ENCODE measurements at places on chromosomes 11 and 22.

- DNase-seq, result no peak
Measured at GRCh38 chr22:36212901-36213300, 11.3 kb upstream of the APOL4 start.

DNA sequence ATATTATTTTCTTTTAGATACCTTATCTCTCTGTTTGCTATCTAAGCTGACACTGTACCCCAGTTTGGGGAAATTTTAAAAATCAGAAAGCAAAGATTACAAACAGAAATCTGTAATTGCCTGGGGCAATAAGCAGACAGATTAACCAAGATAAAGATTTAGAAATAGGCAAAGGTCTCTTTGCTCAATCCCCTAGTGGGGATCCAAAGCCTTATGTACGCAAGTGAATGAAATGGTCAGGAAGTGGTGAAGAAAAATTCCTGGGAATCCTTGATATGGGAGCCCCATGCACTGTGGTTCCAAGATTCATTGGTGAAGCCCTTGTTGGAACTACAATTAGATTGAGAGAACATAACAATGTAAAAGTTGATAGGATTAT lies 139.5 kb upstream of the GUCY1A2 start:
- no peak for DNase-seq

GRCh38 chr11:65791719-65792213 lies 4.9 kb downstream of the OVOL1 start:
- DNase-seq, result no peak

DNA sequence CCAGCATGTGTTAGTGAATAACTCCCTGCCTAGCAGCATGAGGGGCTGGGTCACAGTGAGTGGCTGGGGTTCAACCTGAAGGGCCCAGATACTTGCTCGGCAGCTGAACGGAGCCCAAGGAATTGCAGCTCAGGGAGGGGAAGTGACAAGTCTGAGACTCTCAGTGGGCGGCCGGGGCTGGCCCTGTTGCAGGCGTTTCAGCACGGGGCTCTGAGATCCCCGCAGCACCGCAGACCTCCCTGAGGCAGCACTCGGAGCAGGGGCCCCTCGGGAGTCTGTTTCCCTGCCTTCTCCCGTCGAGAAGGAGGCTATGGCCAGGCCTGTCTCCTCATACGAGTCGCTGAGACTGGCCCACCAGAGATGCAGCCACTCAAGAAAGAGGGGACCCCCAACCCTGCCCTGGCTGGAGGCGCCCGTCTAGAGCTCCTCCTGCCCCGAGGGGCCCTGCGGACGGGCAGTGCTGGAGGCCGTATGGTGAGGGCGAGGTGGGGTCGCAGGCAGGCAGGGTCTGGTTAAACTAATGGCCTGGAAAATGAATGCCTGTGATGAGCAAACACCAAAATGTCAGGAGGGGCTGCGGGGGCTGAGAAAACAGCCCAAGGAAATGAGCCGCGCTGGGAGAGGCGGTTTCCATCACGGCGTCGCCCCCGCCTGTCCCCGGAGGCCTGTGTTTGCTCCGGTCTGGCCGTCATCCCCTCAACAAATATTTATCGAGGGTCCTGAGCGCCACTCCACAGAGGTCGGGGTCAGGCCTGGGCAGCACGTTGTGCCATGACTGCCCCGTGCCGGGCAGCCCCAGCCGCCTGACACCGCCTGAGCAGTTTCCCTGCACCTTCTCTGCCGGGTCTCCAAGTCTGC lies 9.3 kb downstream of the TSSC4 start:
- DNase-seq, result no peak

DNA sequence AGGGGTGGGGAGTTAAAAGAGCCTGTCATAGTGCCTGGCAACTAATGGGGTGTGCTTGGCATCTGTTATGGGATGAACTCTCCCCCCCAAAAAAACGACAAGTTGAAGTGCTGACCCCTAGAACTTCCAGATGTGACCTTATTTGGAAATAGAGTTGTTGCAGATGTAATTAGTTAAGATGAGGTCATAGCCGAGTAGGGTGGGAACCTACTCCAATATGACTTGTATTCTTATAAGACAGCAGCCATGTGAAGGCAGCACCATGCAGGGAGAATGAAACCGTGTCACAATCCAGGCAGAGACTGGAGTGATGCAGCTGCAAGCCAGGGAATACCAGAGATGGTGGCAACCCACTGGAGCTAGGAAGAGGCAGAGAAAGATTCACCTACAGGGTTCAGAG lies 394.5 kb downstream of the TENM4 start:
- DNase-seq, result no peak

GRCh38 chr11:67644472-67645418 lies 5.2 kb upstream of the TBX10 start:
- no peak for DNase-seq

GRCh38 chr11:69867076-69868005 lies 48.1 kb upstream of the FGF3 start:
- DNase-seq, result no peak

- DNase-seq, result peak; percentile 41
Measured at GRCh38 chr11:58058276-58059006, 27.7 kb downstream of the OR6Q1 start.

- peak; percentile 16 for DNase-seq
Measured at GRCh38 chr11:102476812-102477211, 24.2 kb upstream of the TMEM123 start.

- DNase-seq, result no peak
Measured at GRCh38 chr11:1837171-1838076, 1.4 kb upstream of the TNNI2 start.

- DNase-seq, result no peak
Measured at GRCh38 chr11:95132956-95133355, 43.3 kb downstream of the ENDOD1 start.

GRCh38 chr11:27293515-27294417 lies 69.2 kb downstream of the CCDC34 start:
- no peak for DNase-seq

- DNase-seq, result no peak
Measured at GRCh38 chr11:121035780-121036179, 11.9 kb downstream of the TBCEL start.

GRCh38 chr11:120326845-120327281 lies 1.8 kb downstream of the TLCD5 start:
- DNase-seq, result no peak

DNA sequence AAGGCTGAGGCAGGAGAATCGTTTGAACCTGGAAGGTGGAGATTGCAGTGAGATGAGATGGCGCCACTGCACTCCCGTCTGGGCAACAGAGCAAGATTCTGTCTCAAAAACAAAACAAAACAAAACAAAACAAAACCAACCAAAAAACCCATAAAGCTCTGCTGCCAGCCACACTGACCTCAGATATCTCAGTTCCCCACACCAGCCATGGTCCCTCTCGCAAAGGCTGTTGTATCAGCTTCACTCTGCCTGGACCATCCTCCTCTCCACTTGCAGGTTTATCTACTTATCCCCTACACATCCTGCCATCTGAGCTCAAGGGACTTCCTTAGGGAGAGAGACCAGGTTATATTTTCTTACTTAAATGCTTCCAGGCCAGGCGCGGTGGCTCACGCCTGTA lies 11.1 kb downstream of the BACE1-AS start:
- no peak for DNase-seq
